Mesenteric fat pad (tissue), 1 donor: ENCODE measurements at places on chromosomes 12 and 14. TPM values are rescaled to one million over a fixed set of nuclear protein-coding genes. Genes with fewer than 3 reads are reported as not detected.

DNA sequence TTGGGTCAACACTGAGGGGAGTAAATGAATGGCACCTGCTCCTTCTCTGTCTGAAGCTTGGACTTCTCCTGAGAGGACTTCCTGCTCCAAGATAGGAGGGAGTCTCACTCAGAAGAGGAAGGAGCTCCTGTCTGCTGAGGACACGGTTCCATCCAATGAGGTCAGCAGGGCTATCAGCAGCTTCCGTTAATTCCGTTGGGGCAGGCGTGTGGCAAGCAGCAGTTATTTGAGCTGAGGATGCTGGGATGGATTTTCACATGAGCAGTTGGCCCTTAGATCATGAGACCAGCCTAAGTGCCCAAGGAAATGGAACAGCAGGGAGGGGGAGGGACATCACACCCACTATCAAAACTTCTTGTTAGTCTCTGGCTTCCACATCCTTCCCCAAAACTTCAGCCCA is 159.0 kb upstream of the PZP start:
- no peak for DNase-seq

- no peak for DNase-seq
Measured at GRCh38 chr12:128476266-128476665, 209.3 kb downstream of the TMEM132C start.

DNA sequence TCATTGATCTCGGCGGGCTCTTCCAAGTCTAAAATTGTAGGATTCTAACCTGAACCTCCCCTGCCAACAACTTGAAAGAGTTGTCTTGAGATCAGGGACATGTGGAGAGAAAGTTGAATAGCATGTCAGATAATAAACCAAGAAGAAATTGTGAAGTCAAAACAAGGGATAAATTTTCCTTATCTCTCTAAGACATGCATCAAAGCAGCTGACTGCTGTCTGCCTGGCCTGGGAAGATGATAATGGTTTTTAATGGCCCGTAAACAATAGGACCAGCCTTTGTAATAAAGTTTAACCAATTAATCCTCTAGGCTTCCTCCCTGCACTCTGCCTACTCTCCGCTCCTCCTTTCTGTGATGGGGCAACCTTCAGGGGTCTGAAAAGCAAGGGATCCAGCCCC is 67.9 kb downstream of the DPF3 start:
- DNase-seq: no peak

GRCh38 chr12:132545164-132545953 is 55.4 kb downstream of the FBRSL1 start:
- DNase-seq: no peak

KCNJ8 gene
- total RNA-seq: 16.5 TPM

DNA sequence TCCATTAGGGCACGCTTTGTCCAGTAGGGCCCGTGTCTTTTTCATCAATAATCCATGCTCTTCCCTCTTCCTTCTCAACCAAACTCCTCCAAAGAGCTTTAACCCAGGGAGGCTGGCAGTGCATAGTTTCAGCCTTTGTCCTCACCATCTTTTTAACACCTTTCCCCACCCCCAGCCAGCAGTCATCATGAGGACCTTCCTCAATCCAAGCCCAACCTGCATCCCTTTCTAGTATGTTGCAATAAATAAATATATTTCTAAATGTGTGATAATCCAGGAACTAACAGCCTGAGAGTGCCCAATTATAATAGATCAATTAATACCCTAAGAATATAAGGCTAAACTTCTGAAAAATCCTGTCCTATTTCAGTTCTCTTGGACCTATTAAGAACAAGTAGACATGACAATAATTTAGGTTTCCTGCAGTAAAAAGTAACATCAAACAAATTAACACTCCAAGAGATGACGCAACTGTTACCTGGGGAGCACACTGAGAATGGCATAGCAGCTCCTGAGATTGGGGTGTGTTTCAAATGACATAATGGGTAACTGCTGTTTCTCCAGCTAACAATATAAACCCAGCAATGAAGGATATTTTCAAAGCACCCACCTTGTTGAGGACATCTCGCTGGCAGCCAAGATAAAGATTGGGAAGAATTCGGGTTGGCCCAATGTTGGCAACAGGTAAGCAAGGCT is 62.6 kb downstream of the DUSP16 start:
- no peak for DNase-seq

PYGL gene
- total RNA-seq: 174 TPM

GRCh38 chr12:93714382-93714781 is 37.2 kb downstream of the CRADD start:
- no peak for DNase-seq

RAD52 gene
- 6.9 TPM for total RNA-seq

SLC2A14 gene
- 5.4 TPM for total RNA-seq

- peak; percentile 75 for DNase-seq
Measured at GRCh38 chr12:124026755-124027745, 54.0 kb downstream of the ZNF664 start.

DNA sequence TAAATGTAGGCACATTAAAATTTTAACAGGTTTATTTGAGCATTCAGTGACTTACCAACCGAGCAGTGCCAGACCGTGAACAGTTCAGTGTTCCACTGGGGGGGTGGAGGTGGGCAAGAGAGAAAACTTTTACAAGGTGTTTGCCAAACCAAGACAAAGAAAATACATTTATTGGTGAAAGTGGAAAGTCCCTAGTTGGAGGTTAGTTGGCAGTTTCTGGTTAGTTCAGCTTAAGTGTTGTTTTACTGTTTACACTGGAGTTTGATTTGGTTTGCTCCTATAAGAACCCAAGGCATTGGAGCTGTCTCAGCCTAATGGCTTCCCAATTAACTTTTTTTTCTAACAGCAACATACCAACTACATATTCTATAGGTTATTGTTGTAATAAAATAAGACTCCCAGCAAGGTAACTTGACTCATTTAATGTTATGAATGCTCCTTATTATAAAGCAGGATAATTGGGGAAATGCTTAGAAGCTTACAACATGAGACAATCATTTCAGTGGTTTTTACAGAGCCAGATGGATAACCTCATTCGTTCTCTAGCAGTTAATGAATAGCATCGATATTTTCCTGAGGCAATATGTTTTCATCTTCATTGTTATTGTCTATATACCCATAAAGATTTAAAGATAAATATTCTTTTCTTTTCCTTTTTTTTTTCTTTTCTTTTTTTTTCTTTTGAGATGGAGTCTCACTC is 115.8 kb downstream of the ETNK1 start:
- DNase-seq: no peak

GRCh38 chr12:14417715-14418114 is 52.2 kb downstream of the ATF7IP start:
- no peak for DNase-seq

KCNC2 gene
- not detected for total RNA-seq

RPL10L gene
- total RNA-seq: not detected

KRT73 gene
- not detected for total RNA-seq

- DNase-seq: no peak
Measured at GRCh38 chr12:93440043-93440835, 1.5 kb downstream of the UBE2N start.

GRCh38 chr14:94906577-94906976 is 136.7 kb upstream of the GSC start:
- DNase-seq: peak; percentile 53

DNA sequence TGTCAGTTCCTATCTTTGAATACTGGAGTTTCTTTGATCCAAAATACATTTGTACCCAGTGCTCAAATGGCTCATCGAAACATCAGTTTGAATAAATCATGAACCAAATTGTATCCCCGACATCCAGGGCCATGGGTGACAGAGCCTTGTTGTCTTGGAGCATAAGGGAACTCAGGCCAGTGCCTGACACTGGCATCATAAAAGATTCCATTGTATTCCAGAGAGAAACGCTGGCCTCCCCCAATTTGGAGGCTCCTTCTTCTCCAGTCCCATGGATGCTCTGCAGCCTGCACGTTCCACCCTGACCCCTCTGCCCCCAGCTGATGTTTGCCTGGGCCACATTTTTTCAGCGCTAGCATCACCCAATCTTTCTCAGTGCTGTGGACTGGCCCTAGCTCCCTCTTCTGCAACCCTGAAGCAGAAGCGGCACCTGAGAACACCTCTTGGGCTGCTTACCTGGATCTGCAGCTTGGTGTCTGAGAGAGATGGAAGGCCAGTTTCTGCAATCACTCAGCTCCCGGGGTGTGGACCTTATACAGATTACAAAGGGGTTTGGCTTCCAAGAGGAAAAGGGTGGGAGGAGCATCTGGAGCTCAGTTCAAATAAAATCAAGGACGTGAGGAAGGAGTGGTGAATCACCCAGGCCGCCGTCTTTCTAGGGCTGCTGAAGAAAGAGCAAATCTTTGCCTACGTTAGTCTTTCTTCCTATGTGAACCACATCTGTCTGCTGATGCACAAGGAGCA is at the start of gene RNASE1:
Gene RNASE1 (minus strand): TSS at position 504 of the 744 bp plus-strand sequence. CDS start 776 bp downstream, outside the sequence.
- DNase-seq: no peak

BDKRB1 gene
- total RNA-seq: 0.71 TPM

DNA sequence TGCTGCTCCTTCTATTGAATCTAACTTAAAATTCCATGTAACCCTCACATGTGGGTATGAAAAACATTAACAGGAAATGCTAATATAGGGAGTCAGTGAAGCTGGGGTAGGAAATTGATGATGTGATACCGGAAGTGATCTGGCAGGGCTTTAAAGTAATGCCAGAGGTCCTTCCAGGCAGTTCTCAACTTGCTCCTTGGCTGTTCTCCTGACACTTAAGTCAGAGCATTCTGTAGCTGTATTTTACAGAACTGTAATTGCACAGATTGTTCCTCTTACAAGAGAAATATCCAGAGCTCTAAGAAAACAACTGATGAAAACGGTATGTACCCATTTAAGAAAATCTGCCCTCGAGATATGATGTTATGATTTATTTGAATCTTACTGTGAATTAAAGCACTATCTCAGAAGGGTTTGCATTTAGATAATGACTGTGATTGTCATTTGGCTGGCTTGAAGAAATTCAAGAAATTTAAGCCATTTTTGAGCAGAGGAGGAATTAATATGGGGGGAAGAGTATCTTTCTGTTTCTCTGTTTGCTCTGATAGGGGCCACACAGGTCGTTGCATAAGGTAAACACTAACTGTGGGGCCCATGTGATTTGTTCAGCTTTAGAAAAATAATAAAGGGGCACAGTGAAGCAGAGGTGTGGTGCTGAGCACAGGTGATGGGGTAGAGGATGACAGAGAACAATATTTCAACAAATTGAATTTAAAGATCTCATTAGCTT is 88.4 kb downstream of the BBS10 start:
- DNase-seq: no peak

DNA sequence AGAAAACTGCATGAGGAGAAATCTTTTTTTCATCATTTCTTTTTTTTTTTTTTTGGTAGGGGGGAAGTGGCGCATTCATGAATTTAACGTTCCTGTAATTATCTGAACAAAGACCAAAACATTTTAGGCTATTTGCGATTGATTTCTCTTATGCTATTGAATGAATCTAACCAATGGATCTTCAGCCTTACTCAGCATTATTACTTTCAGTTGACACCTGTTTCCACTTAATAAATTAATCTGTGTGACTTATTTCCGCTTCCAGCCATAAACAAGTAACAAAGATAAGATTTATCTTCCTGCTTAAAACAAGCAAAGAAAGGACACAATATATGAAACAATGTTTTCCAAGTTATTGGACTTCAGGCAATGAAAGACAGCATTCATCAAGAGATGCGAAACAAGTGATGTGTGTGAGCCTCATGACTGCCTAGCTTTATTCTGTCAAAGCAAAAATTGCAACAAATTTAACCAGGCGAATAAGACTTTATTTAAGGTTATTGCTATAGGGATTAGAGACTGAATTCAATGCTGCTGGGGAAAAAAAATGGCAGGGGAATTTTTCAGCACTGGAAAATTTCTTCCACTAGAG is 1026.9 kb downstream of the LRFN5 start:
- DNase-seq: no peak

- peak; percentile 76 for DNase-seq
Measured at GRCh38 chr14:24088095-24088494, 6.0 kb upstream of the PCK2 start.

CARMIL3 gene
- total RNA-seq: 0.61 TPM

DNA sequence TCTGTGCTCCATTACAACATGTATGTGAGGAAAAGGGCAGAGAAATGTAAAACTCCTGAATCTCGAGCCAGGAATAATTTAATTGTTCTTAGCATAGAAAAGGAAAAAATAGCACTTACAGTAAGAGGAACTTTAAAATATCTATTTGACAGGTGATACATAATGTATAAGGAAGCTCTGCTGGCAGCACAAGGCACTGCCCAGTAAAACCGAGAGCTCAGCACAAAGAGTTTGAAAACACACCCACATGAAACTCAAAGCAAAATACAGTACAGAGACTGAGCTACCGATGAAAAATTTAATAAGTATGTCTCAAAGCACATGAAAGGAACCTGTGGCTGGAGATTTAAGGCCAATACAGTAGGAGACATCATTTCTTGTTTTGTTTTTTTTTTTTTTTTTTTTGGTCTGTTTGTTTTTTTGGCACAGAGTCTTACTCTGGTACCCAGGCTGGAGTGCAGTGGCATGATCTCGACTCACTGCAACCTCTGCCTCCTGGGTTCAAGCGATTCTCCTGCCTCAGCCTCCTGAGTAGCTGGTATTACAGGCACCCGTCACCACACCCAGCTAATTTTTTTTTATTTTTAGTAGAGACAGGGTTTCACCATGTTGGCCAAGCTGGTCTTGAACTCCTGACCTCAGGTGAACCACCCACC is 19.2 kb downstream of the CLIP1 start:
- DNase-seq: no peak

- no peak for DNase-seq
Measured at GRCh38 chr14:81474148-81474492, 59.5 kb downstream of the SEL1L start.

HRK gene
- not detected for total RNA-seq

DNA sequence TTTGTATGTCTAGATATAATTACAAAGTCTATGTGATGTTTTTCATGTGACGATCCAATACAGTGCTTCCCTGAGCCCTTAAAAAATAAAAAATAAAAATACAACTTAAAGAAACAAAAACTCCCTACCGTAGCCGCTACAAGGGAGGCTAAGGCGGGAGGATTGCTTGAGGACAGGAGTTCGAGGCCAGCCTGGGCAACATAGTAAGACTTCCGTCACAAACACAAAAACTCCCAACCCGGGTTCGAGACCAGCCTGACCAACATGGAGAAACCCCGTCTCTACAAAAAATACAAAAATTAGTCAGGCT is 669 bp upstream of the CDKN3 start:
- no peak for DNase-seq

DNA sequence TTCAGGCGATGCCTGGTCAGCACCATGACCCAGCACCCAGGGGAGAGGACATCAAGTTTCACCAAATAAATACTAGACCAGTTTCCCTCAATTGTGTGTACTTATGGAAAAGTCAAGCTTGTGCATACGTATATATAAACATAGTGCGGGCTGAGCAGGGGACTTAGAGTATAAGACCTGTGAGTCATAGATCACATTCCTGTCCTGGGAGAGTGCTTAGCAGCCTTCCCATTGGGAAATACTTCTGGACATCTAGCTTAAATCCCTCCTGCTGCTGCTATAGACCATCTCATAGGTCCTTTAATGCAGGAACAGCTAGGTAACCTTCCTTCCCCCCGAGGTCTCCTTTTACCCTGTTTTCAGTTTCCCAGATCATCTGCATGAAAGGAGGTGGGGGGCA is 51.9 kb downstream of the PRMT8 start:
- no peak for DNase-seq
